ENCODE measurements at places on chromosomes 5 and 9.

DNA sequence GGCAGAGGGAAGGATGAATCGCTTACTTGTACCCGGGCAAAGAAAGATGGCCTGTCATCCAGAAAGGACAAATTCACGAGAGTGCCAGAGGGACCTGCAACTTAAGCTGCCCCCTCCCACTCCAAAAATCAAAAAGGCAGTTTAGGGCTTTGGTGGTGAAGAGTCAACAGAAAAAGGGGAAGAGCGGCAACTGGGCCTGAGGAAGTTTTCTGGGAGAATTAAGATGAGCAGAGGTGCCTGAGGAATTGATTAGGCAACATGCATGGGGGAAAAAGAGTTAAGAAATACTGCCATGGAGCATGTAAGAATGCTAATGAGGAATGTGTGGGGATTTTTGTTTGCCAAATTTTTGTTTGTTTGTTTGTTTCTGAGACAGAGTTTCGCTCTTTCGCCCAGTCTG is 1.8 kb upstream of the ACTL7B start:
- DNase-seq = no peak

DNA sequence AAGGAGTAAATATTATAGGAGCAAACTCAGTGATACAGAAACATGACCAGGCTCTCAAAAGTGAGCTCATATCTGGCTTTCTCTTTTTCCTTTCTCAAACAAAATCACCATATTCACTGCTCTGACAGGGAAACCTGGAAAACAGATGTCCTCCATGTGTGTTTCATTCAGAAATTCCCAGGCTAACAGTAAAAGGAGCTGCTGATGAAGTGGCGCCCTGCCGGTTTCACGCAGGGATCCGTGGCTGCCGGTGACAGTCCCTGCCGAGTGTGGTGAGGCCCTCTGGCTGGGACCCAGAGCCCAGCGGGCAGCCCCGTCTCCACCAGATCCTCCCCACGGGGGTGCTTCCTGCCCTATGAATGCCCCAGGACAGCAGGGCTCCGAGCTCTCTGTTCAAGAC is 208.1 kb downstream of the GNA14 start:
- DNase-seq = no peak

- DNase-seq = no peak
These were observed at the start of gene ASPN for GRCh38 chr9:92482329-92482728. ASPN (minus strand) TSS chr9:92482506.

GRCh38 chr9:79264041-79264440 is 307.7 kb upstream of the TLE4 start:
- peak; percentile 68 for DNase-seq

DNA sequence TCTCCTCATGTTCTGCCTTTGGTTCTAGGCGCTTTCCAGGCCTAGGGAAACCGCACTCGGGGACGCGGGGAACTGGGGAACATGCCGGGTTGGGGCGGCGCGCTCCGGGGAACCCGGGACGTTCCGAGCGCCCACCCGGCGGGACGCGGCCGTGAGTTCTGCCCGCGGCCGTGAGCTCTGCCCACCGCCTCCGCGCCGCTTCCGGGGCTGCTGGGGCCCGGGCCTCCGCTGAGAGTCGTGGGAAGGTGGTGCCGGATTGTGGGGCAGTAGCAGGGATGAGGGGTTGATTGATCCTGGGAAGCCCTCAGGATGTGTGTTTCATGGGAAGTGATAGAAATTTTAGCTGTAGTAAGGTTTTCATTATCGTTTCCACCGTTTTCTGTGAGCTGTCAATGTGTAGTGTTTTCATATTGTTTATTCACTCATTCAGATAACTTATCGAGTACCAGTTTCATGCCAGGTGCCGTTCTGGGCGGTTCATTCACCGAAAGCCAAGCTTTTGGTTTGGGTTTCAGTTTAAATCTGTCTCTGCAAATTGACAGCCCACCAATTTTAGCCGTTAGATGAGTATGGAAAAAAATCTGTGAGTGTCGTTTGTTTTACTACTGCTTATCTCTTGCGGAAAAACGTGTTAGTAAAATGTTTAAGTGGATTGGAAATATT is 657 bp downstream of the MTRR start:
- peak; percentile 34 for DNase-seq

DNA sequence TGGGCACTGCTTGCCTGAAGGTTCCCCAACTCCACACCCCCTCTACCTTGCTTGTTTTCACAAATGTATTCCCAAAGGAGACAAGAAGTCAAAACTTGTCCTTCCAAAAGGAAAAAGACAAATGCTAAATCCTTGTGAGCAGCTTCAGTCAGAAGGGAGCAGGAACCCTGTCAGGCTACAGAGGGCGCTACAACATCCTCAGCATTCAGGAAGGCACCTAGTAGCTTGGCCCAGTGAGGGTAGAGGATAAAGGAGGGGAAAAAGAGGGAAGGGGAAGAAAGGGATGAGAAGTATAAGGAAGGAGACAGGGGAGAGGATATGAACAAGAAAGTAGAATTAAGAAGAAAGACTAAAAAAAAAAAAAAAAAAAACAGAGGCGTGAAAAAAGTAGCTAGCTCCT is 97.5 kb downstream of the MLLT3 start:
- peak; percentile 13 for DNase-seq

GRCh38 chr9:122261469-122261881 is 3.2 kb downstream of the RBM18 start:
- peak; percentile 73 for DNase-seq

DNA sequence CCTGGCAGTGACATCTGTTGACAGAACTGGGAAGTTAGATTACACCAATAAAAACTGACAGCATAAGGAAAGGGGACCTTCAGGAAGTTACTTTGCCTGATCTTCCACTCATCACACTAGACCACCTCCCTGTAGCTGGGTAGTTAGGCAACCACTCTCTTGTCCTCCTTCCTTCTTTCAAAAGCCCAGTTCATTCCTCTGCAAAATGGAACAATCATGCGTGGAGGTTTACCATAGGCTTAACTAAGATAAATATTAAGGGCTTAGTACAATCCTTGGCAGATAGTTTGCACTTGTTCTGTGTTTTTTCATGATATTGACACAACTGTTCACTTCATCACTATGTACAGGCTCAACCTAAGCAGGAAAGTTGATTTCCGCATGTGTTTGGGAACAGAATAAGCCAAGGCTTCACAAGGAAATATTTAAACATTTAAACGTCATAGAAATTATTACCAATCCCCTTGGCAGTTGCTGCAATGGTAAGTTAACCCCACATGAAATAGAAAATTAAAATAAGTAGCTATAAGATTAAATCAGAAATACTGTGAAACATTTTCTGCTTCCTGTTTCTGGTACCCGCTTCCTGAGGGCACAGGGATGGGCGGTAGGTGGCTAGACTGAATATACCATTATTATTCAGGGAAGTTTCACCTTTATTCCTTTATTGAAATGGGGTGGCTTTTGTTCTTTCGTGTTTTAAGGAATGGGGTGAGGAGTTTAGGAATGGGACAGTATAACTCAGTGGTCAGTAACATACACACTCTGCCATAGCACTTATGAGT is 9.9 kb upstream of the PTGER4 start:
- DNase-seq = no peak

DNA sequence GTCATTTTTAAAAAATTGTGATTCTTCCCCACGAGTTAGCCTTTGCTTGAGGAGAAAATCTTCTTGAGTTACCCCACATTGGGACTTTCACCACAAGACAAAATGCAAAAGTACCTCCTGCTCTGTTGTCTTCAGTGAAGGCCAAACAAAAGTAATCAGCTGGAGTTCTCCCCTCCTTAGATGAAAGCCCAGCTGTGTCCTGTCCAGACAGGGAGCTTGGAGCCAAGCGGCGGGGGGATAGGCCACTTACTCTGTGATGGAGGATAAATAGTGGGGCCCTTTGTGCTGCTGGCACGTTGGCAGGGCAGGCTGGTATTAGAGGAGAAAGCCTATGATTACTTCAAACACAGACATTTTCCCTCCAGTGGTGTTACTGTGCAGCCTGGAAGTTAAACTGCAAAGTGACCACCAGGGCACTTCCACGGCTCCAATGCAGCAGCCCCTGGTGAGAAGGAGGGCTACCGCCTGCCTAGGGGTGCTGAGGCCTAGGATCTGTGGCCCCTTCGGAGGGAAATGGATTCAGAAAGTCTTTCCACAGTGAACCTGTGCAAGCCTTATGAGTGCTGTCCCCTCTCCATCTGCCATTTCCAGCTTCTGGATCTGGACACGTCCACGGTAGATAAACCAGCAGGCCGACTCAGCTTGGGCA is 155.0 kb downstream of the TMEM167A start:
- no peak for DNase-seq

GRCh38 chr5:41918105-41918504 is 7.0 kb upstream of the FBXO4 start:
- no peak for DNase-seq

GRCh38 chr9:87324613-87325194 is 173.0 kb upstream of the DAPK1 start:
- peak; percentile 76 for DNase-seq

DNA sequence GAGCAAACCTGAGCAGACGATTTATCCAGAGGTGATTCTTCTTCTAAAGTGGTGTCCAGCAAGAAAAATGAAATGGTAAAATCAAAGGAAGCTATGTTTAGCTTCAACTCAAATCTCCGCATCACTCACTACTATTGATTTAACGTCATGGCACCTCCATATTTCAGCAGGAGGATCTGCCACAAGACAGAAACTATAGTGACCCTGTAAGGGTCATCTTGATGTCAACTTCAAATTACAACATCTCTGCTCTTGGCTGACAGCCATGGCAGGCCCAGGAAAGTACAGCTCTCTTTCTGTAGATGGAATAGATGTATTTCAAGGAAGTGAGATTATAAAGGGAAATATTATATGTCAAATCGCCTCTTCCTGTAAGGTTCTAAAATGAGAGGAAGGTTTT is 10.1 kb upstream of the EFNA5 start:
- no peak for DNase-seq

DNA sequence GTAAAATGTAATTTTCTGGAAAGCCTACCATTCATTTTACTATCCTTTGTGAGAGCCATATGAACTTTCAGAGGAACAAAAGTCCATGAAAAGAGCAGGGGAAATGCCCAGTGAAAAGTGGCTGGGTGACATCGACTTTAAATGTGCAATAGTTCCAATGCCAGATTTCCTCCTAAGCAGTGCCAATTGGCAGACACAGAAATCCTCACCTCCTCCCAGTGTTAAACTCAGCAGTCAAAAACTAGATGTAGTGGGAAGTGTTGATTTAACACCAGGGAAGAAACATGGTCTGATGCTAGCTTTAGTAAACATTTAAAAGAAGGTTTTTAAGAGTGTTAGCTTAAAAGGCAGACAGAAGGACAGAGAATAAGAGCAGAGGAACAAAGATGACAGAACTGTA is 2055.2 kb downstream of the MAT2B start:
- DNase-seq = no peak

- DNase-seq = peak; percentile 98
These were observed 175.9 kb downstream of the MAN2A1 start for GRCh38 chr5:109865637-109866036.

GRCh38 chr5:138138949-138139780 is at the start of gene NME5:
NME5 (minus strand) TSS chr5:138139428; CDS start chr5:138138780, 648 bp downstream.
- peak; percentile 54 for DNase-seq

GRCh38 chr5:111742177-111742994 is 14.6 kb downstream of the NREP start:
- peak; percentile 77 for DNase-seq

GRCh38 chr5:5217371-5217770 is 77.2 kb downstream of the ADAMTS16 start:
- no peak for DNase-seq

DNA sequence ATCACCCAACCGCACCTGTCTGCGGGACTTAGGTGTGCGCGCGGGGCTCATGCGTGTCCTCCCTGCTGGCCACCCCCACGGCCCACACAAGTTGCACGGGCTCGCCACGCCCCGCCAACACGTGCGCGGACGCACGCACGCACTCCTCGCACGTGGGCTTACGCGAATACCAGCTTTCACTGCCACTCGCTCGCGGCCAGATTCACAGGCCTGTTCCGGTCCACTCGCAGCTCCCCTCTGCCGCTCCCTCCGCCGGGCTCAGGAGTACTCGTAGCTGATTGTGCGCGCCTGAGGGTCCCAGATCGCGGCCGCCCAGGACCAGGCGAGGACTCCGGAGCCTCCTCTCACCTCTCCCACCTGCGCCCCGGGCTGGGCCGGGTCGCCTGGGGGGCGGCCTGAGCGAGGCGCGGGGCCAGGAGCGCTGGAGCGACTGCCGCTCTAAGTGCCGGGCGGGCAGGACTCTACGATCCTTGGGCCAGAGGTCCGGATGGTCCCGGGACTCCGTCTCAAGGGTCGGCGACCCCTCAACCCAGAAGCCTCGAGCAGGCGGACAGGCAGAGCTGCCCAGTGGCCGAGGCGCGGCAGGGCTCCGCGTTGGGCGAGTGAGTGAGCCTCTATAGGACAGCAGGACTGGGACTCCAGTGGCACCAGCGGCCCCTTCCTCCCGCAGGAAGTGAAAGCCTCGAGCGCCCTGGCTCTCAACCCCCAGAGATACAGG is 3.4 kb downstream of the PCDHGC5 start:
- no peak for DNase-seq

- no peak for DNase-seq
These were observed 4.2 kb downstream of the MARCHF3 start for GRCh38 chr5:127026166-127026565.

DNA sequence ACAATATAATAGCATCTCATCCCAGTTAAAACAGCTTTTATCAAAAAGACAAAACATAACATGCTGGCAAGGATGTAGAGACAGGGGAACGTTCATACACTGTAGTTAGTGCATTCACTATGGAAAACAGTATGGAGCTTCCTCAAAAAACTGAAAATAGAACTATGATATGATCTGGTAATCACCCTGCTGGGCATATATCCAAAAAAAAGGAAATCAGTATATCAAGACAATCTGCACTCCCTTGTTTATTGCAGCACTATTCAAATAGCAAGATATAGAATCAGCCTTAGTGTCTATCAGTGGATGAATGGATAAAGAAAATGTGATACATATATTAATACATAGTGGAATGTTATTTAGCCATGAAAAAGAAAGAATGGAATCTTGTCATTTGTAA is 88.5 kb downstream of the PBX3 start:
- DNase-seq = no peak

- DNase-seq = peak; percentile 48
These were observed 7.6 kb downstream of the CRAT start for GRCh38 chr9:129102791-129103594.

- DNase-seq = no peak
These were observed 154.3 kb downstream of the NFIB start for GRCh38 chr9:14159440-14160216.

GRCh38 chr5:40594811-40595210 is 84.9 kb upstream of the PTGER4 start:
- DNase-seq = peak; percentile 47

DNA sequence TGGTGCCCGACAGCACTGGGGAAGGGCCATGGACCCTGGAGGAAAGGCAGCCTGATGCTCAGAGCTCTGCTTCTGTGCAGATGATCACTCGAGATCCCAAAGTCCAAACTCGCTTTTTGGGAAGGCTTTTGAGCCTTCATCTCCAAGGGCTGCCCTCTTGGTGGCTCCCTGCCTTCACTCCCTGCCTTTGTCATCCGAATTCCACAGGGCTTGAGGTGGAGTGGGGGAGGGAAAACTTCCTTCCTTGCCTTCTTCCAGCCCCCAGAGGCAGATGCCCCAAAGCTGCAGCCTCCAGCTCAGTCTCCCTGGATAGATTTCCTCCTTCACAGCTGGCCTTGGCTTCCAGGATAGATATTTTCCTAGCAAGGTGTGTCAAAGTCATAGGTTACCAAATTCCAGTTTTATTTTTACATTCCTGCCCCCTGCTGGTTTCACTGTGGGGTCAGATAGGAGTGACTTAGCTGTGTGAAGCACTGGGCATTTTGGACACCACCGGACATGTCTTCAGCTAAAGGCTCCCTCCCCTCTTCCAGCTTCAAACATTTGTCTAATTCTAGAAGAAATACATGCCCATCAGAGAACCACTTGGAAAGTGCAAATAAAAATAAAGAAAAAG is 268.2 kb downstream of the HSPA4 start:
- no peak for DNase-seq

- DNase-seq = no peak
These were observed 599.9 kb downstream of the ISL1 start for GRCh38 chr5:51983161-51983560.

All from M059J (cell line).